ENCODE measurements at places on chromosomes 11 and 22.

DNA sequence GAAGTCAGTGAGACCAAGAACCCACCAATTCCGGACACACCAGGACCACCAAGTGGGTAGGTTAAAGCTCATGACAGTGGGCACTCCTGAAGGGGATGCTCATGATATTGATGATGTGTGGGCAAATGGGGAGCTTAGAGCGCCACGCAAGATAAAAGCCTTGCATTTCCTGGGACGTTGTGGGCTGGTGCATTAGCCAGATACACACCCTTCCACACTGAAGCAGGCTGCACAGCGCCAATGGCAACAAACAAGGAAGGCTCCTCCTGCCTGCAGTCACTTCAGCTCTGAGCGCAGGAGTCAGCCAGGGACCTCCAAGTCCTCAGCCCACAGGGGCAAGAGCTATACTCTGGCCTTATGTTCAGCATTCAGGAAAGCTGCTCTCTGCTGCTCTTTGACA is 20.6 kb downstream of the TMEM218 start:
- DNase-seq = no peak

- no peak for DNase-seq
Observed at GRCh38 chr11:81960443-81960842, 773.2 kb downstream of the FAM181B start.

DNA sequence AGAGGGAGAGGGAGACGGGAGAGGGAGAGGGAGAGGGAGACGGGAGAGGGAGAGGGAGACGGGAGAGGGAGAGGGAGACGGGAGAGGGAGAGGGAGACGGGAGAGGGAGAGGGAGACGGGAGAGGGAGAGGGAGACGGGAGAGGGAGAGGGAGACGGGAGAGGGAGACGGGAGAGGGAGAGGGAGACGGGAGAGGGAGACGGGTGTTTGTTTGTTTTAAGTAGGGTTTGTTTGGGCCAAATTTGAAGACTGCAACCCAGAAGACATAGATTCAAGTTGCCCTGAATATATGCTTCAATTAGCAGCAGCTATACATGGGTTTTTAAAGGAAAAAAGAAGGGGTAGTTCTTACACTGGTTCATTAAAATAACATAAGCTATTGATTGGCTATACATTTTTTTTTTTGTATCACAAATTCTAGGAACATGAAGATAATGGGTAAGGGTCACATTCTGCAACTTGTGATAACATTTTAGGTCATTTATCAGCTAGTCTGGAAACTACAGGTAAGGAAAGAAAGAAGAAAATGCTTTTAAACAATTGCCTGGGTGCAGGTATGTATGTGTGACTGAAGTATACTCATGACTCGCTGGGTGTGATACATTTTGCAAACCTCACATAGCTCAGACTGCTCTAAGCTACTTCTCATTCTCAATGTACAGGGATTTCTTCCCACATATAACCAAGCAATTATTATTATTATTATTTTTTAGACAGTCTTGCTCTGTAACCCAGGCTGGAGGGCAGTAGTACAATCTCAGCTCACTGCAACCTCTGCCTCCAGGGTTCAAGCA is 67.3 kb downstream of the MCHR1 start:
- no peak for DNase-seq

GRCh38 chr11:35736952-35737351 is 74.4 kb downstream of the TRIM44 start:
- DNase-seq = no peak

- DNase-seq = no peak
Observed at GRCh38 chr22:40468616-40469015, 98.2 kb downstream of the SGSM3 start.

DNA sequence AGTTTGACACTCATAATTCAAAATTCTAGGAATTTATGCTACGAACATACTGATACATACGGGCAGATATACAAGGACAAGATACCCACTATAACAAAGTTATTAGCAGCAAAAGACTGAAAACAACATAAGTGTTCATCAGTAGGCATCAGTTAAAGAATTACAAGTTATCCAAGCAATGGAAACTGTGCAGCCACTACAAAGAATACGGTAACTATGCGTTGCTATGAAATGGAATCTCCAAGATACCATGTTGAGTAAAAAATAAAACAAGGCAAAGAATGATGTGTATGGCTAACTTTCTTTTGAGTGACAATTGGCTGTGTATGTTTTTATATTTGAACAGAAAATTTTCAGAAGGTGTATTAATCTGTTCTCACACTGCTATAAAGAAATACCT is 151.7 kb downstream of the ADAMTS15 start:
- DNase-seq = no peak

GRCh38 chr11:15688351-15688792 is 573.6 kb downstream of the INSC start:
- DNase-seq = no peak

GRCh38 chr11:110153474-110153873 is 60.3 kb downstream of the ZC3H12C start:
- DNase-seq = no peak

DNA sequence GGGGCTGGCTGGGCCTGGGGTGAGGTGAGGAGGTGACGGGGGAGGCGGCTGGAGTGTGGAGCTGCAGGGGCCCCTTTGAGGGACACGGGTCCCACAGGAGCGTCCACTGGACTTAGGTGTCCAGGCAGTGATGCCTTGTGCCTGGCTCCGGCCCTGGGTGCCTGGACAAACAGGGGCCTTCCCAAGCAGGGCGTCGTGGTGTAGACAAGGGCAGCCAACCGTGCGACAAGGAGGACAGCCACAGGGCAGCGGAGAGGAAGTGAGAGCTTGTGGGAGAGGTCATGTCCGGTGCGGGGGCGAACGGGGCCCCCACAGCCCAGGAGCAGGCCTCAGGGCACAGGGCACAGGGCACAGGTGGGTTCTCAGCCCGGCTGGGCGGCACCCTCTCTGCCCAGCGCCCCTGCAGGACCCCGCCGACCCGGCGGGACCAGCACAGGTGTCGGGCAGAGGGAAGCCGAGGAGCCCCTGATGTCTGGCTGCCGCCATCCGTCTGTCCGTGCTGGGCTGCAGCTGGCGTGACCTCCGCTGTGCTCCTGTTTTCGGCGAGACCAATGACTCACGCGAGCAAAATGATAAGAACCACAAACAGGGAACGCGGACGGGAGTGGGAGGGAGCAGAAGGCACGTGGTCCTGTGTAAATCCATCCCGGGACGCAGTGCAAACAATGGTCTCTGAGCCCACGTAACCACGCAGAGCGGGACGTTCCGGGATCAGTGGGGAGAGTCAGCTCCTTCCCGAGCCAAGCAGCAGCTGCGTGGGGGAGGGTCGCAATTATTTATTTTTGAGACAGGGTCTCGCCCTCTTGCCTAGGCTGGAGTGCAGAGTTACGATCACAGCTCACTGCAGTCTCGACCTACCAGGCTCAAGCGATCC is 49.1 kb upstream of the A4GALT start:
- peak; percentile 75 for DNase-seq

DNA sequence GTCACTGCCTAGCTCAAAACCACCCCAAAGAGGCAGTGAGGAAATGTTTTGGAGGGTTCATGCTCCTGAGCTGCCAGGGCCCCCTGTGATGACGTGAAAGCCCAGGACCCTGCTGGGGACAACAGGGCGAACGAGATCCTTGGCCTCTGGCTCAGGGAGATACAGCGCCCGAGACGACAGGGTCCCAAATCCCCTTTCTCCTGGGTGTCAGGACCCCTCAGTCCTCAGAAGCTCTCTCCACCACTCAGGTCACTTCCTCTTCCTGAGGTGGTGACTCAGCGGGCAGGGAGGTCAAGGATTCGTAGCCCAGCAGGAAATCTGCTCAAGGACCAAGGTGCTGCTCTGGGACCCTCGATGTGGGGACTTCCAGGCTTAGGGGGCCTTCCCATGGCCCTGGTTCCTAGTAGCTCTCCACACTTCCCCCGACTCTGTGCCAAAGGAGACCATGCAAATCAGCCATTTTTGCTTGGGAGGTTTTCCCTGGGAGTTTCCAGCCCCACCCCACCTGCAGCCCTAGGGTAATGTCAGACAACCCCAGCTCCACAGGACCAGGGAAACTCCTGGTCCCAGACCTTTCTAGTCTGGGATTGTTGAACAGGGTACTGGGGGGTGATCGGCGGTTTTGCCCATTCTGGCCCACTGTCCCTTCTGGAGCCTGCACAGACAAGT is 12.8 kb downstream of the BCL9L start:
- DNase-seq = no peak

GRCh38 chr11:125945797-125946520 is at the start of gene VSIG10L2:
TSS of gene VSIG10L2 (plus strand) at chr11:125946044. CDS start at chr11:125946056, 12 bp downstream.
- DNase-seq = no peak

DNA sequence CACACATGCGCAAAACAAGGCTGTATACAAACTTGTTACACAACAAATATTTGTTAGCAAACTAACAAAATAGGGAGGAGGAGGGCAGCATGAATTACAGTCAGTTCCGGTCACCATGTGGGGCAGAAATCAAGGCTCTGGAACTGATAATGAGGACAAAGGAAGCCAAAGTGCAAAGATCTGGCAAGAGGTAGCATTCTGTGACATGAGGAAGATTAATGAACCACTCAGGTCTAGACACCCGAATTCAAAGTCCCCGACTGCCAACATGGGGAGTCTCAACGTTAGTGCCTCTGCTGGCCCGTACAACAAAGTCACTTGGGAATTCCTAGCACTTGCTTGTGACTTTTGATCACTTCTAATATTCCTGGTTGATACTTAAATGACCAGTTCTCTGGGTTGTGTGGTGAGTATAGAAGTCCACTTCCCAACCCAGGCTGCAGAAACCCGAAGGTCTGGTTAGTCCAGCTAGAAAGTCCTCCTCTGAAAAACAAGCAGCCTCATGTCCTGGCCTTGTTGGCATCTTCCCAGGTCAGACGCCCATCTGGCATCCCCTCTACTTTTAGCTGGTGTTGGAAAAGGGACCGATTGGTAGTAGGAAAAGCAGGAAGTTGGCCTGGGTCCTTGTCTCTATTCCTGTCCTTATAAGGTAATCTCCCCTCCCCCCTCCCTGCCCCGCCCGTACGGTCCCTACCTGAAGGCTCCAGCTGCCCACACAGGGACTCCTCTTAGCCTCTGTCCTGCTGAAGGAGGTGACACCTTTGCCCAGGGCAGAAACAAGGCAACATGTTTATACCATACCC is 1.6 kb downstream of the SUN2 start:
- peak; percentile 83 for DNase-seq

- DNase-seq = peak; percentile 54
Observed at GRCh38 chr11:57777969-57778317, 16.3 kb downstream of the CTNND1 start.

DNA sequence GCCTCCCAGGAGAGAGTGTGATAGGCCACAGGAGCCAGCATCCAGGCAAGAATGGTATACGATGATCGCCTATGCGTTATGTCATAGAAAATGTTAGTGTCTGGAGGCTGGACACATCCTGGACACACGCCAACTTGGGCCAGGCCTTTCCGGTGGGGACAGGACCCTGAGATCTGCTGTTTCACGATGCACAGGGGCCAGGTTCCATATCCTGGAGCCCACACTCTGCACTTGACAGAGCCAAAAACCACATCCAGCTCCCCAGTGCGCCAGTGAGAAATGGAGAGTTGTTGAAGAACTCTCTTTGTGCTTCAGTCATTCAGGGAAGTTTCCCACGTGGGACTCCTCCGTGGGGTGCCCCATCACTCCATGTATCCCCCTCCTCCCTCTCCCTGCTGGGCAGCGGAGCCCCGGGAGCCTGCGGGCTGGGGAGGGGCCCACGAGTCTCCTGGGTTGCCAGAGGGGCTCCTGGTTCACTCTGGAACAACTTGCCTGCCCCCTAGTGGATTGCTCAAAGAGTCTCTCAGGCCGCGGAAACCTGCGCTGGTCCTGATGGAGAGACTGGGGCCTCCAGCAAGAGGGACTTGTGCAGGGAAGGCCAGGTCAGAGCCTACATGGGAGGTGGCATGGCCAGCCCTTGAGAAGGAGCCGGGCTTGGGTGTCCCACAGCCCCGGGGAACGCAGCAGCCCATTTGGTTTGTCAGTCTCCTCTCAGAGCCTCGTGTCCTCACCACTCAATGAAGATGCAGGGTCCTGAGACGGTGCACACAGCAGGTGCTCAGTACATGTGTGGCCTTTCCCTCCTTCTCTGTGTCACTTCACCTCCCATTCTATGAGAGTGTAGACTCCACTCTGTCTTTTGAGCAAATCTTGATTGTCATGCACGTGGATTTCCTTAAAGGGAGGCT is 10.2 kb upstream of the LRRC32 start:
- DNase-seq = peak; percentile 78

- DNase-seq = no peak
Observed at GRCh38 chr11:78840200-78840599, 265.5 kb upstream of the NARS2 start.

- no peak for DNase-seq
Observed at GRCh38 chr11:2647953-2648352, 51.8 kb downstream of the KCNQ1OT1 start.

DNA sequence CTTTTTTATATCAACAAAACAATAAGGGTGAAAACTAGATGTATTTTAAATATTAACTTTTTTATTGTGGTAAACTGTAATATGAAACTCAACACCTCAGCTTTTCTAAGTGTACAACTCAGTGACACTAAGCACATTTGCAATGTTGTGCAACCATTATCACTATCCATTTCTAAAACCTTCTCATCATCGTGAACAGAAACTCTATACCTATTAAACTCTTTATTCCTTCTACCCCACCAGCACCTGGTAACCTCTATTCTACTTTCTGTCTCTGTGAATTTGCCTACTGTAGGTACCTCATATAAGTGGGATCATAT is 9.4 kb downstream of the HORMAD2 start:
- no peak for DNase-seq

GRCh38 chr11:93542811-93543229 is 371 bp downstream of the SMCO4 start:
- peak; percentile 49 for DNase-seq

DNA sequence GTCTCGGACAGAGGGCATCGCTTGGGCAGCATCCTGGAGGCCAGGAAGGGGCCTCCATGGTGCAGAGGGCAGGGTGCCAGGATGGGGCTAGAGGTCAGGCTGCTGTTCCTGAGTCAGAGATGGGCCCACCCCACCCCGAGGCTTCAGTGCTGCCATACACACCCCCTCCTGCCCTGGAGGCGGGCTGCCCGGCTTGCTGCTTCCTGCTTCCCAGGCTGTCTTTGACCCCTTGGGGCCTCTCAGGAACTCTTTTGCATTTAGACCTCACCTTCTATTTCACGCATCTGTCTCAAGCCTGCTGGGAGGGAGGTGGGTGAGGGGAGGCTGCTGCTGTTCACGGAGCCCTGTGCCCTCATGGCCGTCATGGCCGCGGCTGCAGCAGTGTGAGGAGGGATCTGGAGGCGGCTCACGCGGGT is 6.6 kb upstream of the GRAMD4 start:
- no peak for DNase-seq

All from pancreas (tissue), 10 donors.